Left cardiac atrium (tissue), 4 donors: ENCODE measurements at places on chromosomes 12 and 14. TPM values are rescaled to one million over a fixed set of nuclear protein-coding genes. Genes with fewer than 3 reads are reported as not detected.
A peak's percentile ranks its signal among the peaks of the same experiment; 100 is the strongest.

The FGD4 gene
- 16.0 TPM for total RNA-seq

DNA sequence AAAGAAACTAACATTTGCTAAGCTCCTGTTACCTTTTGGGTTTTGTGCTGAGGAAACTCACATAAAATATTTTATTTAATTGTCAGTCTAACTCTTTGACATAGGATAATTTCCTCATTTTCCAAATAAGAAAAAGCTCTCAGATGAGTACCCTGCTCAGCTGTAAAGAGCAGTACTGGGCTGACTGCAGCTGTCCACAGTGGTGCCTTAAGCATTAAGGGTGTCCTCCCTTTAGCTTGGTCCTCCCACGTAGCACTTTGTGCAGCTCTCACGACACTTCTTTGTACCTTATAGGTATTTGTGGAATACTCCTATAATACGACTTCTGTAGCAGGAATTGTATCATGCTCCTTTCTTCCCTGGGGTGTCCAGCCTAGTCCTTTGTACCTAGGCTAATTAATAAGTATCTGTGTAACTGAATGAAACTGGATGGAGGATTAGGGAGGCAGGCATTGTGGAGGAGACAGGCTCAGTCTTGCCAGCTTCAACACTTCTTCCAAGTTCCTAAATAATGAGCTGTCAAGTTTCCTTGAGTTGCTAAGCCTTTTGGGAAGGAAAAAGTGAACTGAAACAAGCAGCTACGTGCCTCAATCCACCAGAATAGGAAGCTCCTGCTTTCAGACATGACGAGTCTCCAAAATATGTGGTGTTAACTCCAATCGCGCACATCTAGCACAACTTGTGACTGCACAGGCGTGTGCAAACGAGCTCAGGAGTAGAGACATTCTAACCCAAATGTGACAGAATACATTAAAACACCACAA is 123.0 kb downstream of the SLC38A4 start:
- DNase-seq, result no peak

GRCh38 chr12:84954415-84954814 is 41.8 kb upstream of the SLC6A15 start:
- no peak for DNase-seq

- DNase-seq, result no peak
These were observed 612.5 kb downstream of the FSCB start for GRCh38 chr14:43894534-43894933.

- DNase-seq, result no peak
These were observed 20.0 kb upstream of the APPL2 start for GRCh38 chr12:105256011-105256410.

- DNase-seq, result no peak
These were observed 1.6 kb upstream of the C1S start for GRCh38 chr12:7058850-7059395.

The TAS2R10 gene
- 0.55 TPM for total RNA-seq

DNA sequence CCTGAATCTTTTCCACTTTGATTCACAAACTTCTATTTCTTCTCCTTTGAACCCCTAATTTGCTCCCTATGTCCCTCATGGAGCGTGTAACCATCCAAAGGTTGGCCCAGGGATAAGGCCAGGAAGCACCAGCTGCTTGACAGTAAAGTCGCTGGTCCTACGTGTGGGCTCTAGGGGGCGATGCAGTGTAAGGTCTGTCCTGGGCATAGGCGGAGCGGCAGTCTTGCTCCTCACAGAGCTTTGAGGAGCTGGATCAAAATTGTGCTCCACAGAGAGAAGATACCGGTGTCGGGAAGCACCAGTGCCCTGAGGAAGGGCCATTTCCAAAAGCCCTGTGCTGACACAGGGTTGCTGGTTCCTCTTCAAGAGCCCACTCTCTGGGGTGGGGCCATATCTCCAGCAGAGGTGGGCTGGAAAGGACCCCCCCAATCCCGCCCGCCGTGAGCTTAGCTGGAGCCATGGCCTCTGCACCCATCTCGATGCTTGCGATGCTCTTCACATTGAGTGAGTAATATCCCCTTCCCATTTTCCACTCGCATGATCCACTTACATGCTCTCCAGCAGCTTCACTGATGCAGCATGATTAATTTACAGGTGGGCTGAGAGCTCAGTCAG is 49.9 kb upstream of the OR4E1 start:
- DNase-seq, result no peak

DNA sequence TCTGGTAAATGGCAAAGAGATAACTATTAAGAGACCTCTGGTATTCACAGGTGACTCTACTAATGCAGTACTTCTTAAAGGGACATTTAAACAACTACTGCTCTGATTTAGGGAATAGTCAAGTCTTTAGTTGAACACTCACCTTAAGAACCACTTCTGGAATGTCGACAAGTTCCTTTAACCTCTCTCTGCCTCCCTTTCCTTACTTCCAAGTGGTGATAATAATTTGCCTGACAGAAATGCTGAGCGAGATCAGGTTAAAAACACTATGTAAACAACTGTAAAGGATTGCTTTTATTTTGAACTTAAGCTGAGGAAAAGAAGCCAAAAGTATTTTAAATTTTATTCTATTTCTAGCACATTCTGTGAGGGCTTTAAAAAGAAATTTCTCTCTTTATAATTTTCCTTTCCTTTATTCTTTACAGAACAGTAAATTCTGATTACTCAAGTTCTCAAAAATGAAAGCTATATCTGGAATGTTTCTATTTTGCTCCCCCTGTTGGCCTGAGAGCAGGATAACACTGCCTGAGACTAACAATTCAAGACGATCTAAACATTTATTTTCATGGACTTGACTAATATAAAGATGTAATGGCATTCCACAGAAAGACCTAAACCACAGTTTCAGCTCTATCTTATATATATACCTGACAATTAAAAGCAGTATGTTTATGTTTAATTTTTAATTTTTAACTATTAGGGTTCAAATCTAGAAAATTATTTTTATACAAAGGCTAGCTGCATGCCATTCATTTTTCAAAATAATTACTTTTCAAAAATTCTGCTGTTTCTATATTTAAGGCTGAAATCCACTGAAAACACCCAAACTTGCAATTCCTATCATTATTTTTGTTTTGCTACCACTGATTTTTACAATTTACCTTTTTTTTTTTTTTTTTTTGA is 29.2 kb downstream of the ZCCHC8 start:
- no peak for DNase-seq

The SYNDIG1L gene
- 0.24 TPM for total RNA-seq

DNA sequence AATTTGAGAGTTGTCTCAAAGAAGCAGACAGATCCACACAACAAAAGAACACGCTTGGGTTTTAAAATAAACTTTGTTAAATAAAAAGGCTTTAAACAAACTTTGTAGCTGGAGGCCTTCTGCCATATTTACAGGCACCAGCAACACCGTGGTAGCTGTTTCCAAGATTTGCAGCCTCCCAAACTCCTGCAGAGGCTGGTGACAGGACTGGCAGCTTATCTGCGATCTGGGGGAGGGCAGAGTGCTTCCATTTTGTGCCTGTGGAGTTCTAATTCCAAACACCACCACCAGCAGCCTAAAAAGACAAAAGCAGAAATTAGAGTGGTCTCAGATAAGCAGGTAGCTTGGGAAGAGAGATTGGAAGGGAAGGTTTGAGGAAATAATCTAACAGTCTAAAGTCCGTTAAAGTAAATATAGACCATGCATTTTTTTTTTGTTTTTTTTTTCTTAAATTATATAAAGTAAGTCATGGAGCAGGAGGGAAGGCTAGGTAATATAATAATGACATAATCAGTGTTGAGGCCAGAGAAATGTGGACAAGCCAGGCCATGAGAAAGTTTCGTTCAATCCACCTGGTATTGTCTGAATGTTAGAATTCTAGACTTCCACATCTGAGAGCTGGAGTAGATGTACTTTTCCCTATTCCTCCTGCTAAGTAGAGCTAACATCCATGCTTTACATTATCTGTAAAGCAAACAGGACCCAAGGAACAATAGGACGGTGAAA is 69.6 kb upstream of the TMEM132D start:
- no peak for DNase-seq

GRCh38 chr12:49867570-49868341 is 24.9 kb upstream of the BCDIN3D start:
- no peak for DNase-seq

GRCh38 chr14:32121536-32121935 is 44.4 kb downstream of the ARHGAP5 start:
- no peak for DNase-seq

DNA sequence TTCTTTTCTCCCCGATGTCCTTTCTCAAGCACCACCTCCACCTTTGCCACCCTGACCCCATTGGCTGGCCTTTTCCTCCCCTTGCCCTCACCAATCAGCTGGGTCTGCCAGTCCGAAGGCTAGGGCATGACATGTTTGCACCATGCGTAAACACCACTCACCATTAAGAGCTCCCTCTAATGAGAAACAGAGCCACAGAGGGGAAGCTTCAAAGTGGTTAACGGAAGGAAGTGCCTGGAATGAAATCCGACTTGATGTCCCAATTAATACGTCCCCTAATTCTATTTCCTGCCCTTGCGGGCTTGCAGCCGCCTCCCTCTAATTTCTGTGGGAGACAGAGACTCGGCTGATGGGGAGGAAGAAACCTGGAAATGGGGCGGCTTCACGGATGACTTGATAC is 318.5 kb upstream of the TBX3 start:
- DNase-seq, result no peak

The TAS2R9 gene
- total RNA-seq, result not detected

- no peak for DNase-seq
These were observed 1.4 kb upstream of the RAB5B start for GRCh38 chr12:55972456-55972855.

DNA sequence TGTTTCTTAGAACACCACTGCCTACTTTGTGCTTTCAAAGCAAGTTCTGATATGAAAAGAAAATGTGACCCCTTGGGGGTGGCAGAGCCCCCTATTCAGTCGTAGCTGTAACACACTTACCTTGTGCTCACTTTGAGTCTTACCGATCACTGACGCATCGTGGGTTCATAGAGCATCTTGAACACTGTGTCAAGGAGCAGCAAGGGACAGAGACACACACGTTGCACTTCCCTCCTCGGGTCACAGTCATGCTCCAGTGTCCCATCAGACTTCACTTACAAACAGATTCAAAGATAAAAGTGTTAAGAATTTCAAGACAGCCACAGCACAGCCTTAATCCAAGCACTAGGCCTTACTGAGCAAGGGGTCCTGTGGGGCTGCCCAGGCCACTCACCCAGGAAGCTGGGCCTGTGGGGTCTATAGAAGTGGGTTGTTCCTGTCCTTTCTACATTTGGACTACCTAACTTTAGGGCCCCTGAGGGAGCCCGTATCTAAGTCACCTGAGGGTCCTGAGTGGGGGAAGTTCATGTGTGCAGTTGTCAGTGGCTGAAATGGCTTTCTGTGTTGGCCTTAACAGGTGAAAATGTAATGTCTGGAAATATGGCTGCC is 75.4 kb upstream of the BDKRB2 start:
- no peak for DNase-seq

The LUM gene
- 180 TPM for total RNA-seq

The GPD1 gene
- 88.6 TPM for total RNA-seq

GRCh38 chr14:52131640-52132320 is 62.9 kb upstream of the NID2 start:
- peak; percentile 84 for DNase-seq

The ZNF84 gene
- total RNA-seq, result 18.3 TPM

- DNase-seq, result peak; percentile 47
These were observed 6.7 kb downstream of the CDKN1B start for GRCh38 chr12:12723681-12724420.

DNA sequence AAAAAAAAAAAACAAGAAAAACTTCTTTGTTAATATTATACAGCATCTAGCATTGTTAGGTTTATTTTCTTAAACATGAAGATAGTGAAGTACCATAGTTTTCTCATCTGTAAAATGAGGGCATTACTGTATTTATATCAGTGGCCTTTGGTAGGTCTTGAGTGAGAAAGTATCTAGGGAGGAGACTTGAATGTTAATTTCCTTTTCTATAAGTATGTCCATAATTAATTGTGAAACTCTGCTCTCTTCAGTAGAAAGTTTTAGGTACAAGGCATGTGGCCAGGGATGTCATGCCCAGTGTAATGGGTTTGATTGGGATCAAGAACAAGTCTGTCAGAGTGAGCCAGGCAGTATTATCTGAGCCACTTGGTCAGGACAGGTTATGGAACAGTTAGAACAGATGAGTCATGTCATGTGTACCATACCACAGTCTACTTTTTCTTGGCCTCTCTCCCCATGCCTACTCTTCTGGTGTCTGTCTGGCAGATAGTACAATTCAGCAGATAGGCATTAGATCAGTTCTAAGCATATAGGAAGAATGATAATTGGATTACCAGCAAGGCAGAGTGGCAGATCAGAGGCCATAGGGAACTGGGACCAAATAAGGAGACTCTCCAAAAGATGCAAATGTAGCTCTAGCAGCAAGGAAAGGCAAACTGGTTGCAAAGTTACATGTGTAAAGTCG is 30.4 kb downstream of the FBXO34 start:
- no peak for DNase-seq
